NCI-H187 (cell line): ENCODE measurements at places on chromosomes 1 and 21.

- DNase-seq = no peak
Observed at GRCh38 chr1:184535191-184535970, 148.6 kb downstream of the C1orf21 start.

DNA sequence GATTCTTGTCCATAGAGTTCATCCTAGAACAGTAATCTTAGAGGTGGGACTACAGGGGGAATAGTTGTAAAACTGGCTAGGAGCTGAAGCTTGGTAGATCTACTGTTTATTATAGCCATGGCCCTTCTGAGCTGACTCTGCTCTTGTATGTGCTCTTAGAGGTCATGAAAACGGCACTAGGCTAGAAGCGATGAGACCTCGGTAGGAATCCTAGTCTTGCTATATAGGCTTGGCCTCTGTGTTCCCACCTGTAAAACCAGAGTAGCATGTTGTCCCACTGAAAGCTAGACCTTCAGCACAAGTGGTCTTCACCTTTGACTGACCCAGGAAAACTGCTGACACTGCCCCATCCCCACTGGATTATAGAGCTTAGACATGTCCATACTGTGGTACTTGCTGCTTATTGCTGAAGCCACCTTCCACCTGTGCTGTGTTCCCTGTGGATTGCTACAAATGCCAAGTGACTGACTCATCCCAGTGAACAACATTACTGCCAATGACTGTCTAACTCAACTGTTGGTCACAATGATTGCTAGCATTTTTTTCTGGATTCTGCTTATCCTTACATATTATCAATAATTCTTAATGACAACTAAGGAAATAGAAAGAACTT, 23.0 kb upstream of the PIGC start:
- DNase-seq = no peak

- DNase-seq = no peak
Observed at GRCh38 chr1:237528545-237528944, 362.2 kb downstream of the ZP4 start.

DNA sequence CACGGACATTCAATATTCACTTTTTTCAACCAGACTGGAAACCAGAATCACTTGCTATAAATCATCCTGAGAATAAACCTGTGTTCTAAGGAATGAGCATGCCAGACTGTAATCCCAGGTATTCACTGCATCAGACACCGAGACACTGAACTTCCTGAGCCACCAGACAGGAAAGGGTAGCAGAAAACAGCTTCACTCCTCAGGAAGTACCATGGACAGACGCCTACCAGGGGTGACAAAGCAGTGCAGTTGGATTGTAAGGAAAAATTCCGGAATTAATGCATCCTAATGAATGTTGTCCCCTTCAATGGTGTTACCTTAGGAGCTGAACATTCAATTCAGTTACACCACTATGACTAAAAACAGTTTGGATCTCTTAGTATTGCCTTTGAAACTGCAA, 156.1 kb downstream of the PIGK start:
- no peak for DNase-seq

DNA sequence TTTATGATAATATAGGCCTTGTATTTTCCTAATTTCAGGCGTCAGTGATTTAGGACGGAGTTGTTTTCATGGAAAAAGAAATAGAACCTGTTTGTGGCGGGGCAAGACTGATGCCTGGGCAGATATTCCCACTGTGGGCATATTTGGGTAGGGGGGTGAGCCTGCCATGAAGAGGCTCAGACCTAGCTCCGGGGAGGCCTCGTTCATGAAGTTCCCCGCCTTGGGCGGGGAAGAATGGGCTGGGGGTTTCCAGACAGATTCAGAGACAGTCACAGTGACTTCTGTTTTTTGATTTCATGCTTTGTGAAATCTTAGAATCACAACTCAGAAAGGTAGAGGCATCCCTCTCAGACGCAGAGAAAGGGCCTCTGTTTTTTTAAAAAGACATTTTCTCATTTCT, 36.1 kb downstream of the RUNX3 start:
- DNase-seq = no peak

- no peak for DNase-seq
Observed at GRCh38 chr1:84998642-84999280, 1.8 kb upstream of the MCOLN2 start.

- DNase-seq = no peak
Observed at GRCh38 chr21:28485301-28486022, 507.2 kb downstream of the LTN1 start.

DNA sequence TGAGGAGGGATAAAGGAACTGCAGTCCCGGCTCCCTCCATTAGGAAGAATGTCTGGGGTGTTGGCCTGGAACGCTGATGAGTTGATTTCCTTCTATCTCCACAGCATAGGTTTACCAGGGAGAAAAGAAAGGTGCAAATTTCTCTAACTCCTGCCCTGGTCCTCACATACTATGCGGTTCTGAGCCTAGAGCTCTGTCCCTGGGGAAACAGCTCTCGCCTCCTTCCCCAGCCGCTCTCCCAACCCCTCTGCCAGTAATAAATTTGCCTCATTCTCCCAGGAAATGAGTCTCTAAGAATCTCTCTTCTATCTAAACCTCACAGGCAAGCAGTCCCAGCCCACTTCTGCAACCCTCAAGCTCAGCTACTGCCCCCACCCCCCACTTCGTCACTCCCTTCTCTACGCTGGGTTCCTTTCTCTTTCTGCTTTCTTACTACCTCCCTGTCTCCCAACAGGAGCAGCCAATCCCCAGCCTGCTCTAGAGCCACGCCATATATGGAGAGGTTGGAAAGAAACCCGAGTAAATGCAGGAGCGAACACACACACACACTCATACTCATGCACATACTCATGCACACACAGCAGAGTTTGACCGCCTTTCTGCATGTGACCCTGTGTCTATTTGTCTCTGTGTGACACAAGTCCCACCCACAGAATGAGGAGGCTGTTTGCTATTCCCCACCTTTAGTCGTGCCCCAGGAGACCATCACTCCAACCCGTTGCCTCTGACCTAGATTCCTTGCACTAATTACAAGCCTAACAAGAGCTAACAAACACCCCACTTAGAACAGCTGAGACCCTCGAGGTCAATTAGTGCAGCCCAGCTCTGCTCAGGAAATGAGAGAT, 13.4 kb downstream of the PLEKHO1 start:
- peak; percentile 82 for DNase-seq

DNA sequence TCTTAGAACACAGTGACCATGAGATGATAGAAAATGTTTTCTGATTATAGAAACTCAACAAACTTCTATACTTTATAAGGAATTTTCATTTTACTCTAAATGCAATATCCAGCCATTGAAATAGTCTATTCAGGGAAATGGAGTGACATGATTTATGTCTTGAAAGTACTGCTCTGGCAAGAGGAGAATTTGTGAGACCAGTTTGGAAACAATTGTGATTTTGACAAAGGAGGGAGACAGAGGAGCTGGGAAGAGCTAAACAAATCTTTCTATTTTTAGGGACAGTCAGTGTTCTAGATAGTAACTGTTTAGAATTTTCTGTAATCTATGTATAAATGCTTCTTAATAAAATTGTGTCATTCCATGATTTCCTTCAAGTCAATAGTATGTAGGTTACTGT, 252.3 kb downstream of the FMN2 start:
- DNase-seq = no peak

DNA sequence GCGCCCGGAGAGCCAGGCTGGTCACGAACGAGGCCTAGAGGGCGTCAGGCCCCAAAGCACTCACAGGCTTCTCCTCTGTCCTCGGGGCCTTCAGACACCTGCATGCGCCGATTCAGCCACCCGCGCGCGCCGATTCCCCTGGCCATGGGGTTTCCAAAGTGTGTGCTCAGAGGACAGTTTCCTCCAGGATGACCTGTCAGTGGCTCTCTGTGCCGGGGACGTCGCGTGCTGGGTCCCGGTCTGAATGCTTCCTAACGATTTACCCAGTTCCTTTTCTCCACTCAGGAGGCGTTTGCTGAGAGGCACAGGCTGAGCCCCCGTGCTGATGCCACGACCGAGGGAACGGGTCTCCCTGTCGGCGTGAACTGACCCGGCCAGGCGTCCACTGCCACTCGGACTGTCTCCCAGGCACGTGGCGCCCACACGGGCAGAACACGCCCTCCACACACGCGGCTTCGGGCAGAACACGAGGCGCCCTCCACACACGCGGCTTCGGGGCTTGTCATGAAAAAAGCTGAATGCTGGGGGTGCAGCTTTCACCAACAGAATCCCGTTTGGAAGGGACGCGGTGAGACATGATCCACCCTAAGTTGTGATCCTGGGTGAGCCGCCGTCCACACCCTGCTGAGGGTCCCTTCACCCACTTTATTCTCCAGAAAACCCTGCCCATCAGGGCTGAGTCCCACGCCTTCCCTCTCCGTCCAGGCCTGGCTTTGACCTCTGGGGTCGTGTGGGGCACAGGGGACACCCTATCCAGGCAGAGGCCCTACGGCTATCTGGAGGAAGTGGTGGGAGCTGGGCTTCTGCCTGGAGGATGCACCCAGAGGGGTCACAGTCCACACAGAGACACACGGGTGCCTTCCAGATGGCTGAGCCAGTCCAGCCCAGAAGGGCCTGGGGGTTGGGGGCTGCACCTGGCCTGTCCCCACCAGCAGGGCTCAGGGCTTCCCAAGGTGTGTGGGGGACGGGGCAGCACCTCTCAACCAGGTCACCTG, 56.1 kb downstream of the COL6A1 start:
- no peak for DNase-seq

GRCh38 chr1:217528271-217528670, 102.6 kb downstream of the GPATCH2 start:
- no peak for DNase-seq

- no peak for DNase-seq
Observed at GRCh38 chr1:30754684-30755171, 2.8 kb downstream of the LAPTM5 start.

DNA sequence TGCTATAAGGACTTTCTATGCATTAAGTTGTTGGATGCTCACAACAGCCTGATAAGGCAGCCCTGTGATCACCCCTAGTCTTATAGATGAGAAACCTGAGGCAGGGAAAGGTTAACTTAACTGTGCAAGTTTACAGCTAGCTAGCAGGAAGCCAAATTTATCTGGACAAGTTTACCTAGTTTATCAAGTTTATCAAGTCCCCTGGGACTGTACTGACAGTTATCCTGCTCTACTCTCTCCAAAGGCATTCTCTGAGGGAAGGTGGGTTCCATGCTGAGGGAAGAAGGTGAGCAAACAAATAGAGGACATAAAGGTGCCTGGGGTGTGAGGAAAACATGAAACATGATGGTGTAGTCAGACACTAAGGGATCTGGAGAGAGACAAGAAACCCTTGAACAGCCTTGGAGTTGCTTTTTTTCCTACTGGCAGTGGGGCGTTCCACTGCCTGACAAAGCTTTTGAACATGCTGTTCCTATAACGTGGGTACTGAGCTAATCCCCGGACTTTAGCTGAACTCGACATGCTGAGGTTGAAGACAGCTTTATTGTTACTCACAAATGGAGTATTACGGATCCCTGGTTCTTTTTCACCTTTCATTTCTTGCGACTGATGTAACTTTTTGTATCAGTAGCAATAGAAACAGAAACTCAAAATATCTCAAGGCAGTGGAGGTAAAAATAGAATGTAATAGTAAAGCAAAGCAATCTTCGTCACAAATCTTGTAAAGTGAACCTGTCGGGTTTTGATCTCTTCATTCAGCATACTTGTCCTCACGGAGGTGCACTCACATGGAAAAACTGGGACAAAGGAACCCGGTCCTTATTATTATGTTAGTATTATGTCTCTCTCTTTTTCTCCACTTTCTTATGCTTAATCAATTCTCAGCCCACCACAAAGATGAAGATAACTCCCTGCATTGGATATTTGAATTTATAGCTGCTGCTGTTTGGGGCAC, 42.4 kb upstream of the ESRRG start:
- DNase-seq = no peak

DNA sequence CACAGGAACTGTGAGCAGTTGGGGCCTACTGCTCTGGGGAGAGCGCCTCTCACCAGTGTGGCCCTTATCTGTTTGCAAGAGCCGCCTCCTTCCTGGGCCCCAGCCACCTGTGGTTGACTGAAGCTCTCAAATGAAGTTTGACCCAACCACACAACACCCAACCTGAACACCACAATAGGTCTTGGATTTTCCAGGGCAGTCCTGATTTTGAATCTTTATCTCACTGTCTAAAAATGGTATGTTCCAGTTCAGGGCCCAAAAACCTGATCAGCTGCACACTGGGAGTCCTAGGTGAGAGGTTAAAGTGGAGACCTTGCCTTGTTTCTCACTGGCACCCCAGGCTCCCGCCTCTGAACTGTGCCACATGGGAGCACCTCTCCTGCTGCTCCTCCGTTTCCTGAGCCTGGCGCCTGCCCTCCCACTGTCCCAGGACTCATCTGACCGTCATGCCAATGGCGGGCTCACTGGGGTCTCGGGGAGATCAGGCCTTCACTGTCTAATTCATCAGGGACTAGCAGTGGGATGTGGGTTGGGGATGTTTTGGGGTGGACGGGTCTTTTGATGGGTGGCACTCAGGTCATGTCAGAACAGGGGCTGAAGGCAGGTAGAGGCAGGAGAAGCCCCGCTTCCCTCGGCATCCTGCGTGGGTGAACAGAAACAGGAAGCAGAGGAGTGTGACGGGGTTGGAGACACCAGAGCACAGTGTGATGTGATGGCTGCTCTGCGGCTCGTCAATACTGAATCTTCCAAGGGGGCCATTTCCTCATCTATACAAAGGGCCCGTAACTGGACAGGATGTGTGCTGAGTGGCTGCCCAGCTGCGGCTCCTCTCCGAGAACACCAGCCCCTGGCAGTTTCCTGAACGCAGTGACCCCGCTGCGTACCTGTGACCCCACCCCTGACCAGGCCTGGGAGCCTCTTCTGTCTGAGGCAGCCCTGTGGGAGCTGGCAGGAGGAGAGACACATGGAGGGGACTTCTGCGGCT, 59.6 kb upstream of the ITPKB start:
- DNase-seq = no peak

GRCh38 chr1:39672551-39672947, 642 bp upstream of the NT5C1A start:
- DNase-seq = no peak

DNA sequence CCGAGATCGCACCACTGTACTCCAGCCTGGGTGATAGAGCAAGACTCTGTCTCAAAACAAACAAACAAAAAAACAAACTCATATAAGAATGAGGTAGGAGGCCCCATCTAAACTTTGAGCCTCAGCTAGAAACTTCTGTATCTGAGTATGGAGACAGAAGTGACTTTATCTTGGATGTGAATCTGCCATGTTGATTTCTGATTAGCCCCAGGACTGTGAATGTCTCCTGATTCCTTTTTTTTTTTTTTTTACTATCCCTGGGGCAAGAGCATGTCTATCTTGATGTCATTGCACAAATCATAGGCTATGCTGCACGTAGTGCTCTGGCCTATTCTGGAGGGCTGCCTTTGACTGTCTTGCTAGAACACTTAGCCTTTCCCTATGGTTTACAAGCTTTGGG, 211.0 kb downstream of the PTPRU start:
- no peak for DNase-seq
